ENCODE measurements at places on chromosomes 3 and 15. TPM values are rescaled to one million over a fixed set of nuclear protein-coding genes. Genes with fewer than 3 reads are reported as not detected.

LRRC34 gene
- 0.47 TPM for total RNA-seq

GABRA5 gene
- not detected for total RNA-seq

GRK7 gene
- not detected for total RNA-seq

GRCh38 chr15:57312318-57313133 lies 63.8 kb upstream of the CGNL1 start:
- H3K4me3 ChIP-seq = no peak overlapping the region
- no peak for DNase-seq
- H3K4me1 ChIP-seq = no peaks in the 10 kb centered on the region
- H3K36me3 ChIP-seq = no peaks in the 10 kb centered on the region
- H3K27ac ChIP-seq = no peak overlapping the region

GRCh38 chr3:142944342-142944741 lies 19.1 kb downstream of the PAQR9 start:
- H3K4me1 ChIP-seq = peaks cover 9% of the 10 kb centered on the region
- no peak for DNase-seq
- no peak overlapping the region for H3K4me3 ChIP-seq
- H3K27ac ChIP-seq = no peak overlapping the region
- no peaks in the 10 kb centered on the region for H3K36me3 ChIP-seq
- no peaks in the 10 kb centered on the region for H3K27me3 ChIP-seq

DNA sequence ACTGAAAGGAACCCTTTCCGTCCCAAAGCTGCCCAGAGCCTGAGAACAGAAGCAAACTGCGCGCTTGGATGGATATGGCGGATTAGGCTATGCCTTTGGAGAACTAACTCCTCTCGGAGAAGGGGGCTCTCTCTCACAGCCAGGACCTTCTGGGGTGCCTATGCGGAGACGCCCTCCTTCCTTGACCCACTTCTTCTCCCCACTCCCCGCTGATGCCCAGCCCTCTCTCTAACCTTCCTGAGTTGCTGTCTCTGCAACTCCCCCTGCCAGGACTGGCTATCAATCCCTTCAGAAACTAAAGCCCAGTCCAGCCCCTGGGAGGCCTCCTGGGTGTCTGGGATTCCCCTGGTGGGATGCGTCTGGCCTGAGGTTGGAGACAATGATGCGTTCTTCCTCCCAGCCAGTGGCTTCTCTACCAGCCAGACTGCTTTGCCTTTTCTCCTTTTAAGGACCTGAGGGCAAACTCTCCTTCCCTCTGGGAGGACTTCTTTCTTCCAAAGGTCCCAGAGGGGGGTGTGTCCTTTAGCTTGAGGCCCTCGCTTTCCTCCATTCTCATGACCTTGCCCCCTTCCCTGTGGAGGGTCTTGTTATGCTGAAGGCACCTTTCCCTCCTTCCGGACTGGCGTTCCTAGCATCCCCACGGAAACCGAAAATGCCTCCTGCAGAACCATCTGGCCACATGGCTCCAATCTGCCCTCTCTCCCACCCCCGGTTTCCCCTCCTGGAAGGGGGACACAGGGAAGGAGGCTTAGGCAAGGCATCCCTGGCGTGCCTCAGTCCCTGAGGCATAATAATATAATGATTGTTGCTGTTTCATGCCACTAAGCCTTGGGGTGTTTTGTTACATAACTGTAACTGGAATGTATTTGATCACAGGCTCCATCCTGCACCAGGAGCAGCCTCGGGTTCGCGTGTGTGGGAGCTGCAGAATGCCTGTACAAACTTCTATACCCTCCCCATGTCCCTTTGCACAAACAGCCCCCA lies 63.4 kb upstream of the C15orf39 start:
- no peak overlapping the region for H3K27ac ChIP-seq
- no peak for DNase-seq
- no peaks in the 10 kb centered on the region for H3K4me1 ChIP-seq

DNA sequence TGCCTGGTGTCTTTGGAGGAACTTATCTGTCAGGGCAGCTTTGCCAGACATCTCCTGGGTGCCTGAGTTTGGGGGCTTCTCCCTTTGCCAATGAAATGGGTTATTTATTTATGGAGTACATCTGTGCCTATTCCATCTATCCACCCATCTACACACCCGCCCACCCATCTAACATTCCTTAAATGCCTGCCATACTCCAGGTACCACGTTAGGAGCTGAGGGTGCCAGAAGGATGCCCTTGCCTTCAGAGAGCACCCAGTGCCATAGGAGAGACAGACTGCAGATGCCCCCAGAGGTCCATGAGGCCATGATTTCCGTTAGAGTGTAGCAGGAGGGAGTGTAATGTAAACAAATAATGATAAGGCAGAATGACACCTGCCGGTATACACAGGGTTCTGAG lies 21.8 kb upstream of the KIF23 start:
- no peaks in the 10 kb centered on the region for H3K36me3 ChIP-seq
- H3K27me3 ChIP-seq = no peaks in the 10 kb centered on the region
- no peak for DNase-seq
- no peak overlapping the region for H3K27ac ChIP-seq
- H3K4me1 ChIP-seq = peaks cover 6% of the 10 kb centered on the region

GRCh38 chr15:62985768-62986167 lies 56.8 kb upstream of the TPM1 start:
- no peaks in the 10 kb centered on the region for H3K36me3 ChIP-seq
- H3K27ac ChIP-seq = no peak overlapping the region
- DNase-seq = no peak
- H3K4me1 ChIP-seq = no peaks in the 10 kb centered on the region

DNA sequence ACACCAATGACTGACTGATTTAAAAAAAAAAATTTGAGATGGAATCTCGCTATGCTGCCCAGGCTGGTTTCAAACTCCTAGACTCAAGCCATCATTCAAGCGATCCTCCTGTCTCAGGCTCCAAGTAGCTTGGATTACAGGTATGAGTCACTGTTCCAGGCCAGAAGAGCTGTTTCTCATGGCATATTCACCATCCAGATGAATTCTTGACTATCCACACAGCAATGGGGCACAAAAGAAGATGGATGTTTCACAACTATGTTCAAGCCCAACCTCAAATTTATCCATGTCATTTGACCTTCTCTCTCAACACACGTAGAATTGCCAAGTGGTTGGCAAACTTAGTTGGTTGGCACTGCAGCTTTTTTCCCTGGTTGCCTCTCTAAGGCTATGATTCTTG lies 40.6 kb downstream of the PRICKLE2 start:
- no peak overlapping the region for H3K27ac ChIP-seq
- no peaks in the 10 kb centered on the region for H3K4me1 ChIP-seq
- DNase-seq = no peak
- H3K4me3 ChIP-seq = no peak overlapping the region
- H3K36me3 ChIP-seq = no peaks in the 10 kb centered on the region
- no peaks in the 10 kb centered on the region for H3K27me3 ChIP-seq

- no peak for DNase-seq
- H3K4me1 ChIP-seq = no peaks in the 10 kb centered on the region
- H3K36me3 ChIP-seq = no peaks in the 10 kb centered on the region
- no peak overlapping the region for H3K4me3 ChIP-seq
- no peaks in the 10 kb centered on the region for H3K27me3 ChIP-seq
Observed at GRCh38 chr15:42138968-42139386, 17.5 kb downstream of the PLA2G4F start.

DNA sequence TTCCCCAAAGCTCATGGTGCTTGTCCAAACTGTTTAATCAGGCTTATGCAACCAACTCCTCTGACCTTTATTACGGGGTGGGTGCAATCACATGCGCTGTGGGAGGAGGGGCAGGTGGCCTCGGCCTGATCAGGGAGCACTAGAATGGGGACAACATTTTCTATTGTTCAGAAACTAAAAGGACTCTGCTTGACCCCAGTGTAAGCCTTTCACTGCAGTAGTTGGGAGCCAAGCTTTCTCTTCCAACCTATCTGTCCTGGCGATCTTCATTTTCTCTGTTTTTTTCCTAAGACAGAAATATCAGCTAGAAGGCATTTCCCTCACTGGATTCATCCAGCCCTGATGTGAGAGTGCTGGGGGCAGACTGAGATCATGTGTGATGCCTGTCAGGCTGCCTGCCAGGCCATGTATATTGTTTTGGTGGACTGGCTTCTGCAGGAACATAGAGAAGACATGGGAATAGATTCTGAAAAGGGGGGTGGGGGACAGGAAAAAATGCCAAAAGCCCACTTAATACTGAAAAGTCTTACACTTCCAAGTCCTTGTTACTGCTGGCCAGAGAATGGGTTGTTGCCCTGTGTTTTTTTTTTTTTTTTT lies 627.0 kb upstream of the TBL1XR1 start:
- no peak overlapping the region for H3K4me3 ChIP-seq
- H3K4me1 ChIP-seq = no peaks in the 10 kb centered on the region
- no peak for DNase-seq
- no peaks in the 10 kb centered on the region for H3K36me3 ChIP-seq
- no peak overlapping the region for H3K27ac ChIP-seq

GRCh38 chr15:63436341-63436740 lies 54.7 kb upstream of the CA12 start:
- peak overlapping the region; percentile 22 for H3K27ac ChIP-seq
- H3K27me3 ChIP-seq = no peaks in the 10 kb centered on the region
- no peak for DNase-seq
- peaks cover 35% of the 10 kb centered on the region for H3K4me1 ChIP-seq
- H3K4me3 ChIP-seq = no peak overlapping the region
- no peaks in the 10 kb centered on the region for H3K36me3 ChIP-seq

DNA sequence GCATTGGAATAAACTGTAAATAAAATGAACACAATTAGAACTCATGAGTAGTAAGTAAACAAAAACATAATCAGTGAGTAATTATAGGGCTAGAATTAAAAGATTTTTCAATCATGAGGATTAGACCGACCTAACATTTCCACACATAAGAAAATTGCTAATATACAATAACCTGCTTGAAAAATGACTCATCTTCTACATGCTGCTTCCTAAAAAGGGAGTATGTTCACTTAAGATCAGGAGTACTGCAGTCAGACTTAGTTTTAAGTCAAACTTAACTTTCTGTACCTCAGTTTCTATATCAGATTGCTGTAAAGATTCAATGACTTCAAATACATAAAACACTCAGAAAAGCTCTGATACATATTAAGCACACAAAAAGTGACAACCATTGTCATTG lies 22.6 kb upstream of the NEK10 start:
- H3K36me3 ChIP-seq = peaks cover 13% of the 10 kb centered on the region
- H3K27ac ChIP-seq = no peak overlapping the region
- H3K27me3 ChIP-seq = no peaks in the 10 kb centered on the region
- DNase-seq = no peak
- no peak overlapping the region for H3K4me3 ChIP-seq

- H3K27me3 ChIP-seq = no peaks in the 10 kb centered on the region
- H3K36me3 ChIP-seq = no peaks in the 10 kb centered on the region
- no peaks in the 10 kb centered on the region for H3K4me1 ChIP-seq
- no peak overlapping the region for H3K27ac ChIP-seq
- H3K4me3 ChIP-seq = no peak overlapping the region
Observed at GRCh38 chr3:45313743-45314403, 74.5 kb upstream of the LARS2 start.

DNA sequence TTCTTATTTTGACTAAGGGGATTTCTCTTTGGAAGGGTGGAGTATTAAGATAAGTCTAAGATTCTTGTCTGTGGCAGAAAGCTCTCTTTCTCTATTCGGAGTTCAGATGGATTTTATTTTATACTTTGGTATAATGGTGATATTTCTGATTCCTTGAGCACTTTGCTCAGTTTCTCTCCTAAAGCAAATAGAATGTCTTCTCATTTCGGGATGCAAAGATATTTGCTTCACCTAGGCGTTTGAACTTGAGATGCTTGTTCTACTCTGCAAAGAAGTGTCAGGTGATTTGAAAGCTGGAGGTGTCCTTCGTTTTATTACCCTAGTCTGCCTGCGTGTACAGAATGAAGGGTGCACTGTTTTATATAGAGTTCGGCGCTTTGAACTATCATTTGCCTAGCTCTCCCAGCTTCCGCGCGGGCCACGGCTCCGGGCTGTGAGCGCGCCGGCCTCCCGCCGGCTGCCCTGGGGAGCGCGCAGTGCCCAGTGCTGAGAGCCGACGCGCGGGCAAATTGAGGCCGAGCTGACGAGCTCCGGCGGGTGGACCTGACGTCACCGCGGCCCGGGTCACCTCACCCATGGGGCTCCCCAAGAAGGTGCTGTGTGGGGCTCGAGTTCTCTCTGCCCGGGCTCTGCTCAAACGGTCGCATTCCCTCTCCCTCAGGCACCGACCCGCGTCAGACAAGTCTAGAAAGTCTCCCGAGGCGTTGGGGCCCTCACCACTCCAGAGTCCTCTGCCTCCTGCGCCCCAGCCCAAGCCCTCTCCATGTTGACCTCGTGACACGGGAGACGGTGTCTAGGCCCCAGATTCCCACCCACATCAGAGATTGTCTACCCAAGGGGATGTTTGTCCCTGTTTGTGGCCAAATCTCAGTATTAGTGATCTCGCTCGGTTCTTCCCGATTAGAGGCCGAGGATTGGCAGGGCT lies 7.5 kb downstream of the SOX2 start:
- no peak overlapping the region for H3K4me3 ChIP-seq
- H3K27ac ChIP-seq = no peak overlapping the region
- DNase-seq = no peak
- H3K4me1 ChIP-seq = no peaks in the 10 kb centered on the region
- H3K36me3 ChIP-seq = no peaks in the 10 kb centered on the region

DNA sequence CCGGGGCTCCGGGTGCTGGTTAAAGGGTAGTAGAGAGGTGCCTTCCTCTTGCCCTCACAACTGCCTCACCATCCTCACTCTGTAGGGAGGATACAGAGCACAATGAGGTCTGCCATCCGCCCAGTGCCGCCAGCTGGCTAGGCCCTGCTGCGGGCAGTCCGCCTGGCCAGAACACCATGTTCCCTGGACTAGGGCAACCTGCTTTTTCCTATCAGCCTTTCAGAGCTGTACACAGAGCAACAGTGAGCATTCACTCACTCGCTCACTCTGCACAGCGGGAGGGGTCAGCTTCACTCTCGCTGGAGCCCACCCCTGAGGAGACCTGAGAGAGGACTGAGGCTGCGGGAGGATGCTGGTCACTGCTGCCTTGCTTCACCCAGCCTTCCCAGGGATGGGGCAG lies 218.7 kb upstream of the CHRNA7 start:
- no peak for DNase-seq
- H3K27ac ChIP-seq = no peak overlapping the region
- H3K4me1 ChIP-seq = no peaks in the 10 kb centered on the region

GRCh38 chr3:143974271-143975238 lies 2.9 kb downstream of the DIPK2A start:
- DNase-seq = no peak
- peak overlapping the region; percentile 99 for H3K4me3 ChIP-seq
- H3K36me3 ChIP-seq = no peaks in the 10 kb centered on the region
- H3K4me1 ChIP-seq = peaks cover 61% of the 10 kb centered on the region
- no peaks in the 10 kb centered on the region for H3K27me3 ChIP-seq

GRCh38 chr3:127081001-127081720 lies 98.2 kb downstream of the PLXNA1 start:
- no peaks in the 10 kb centered on the region for H3K27me3 ChIP-seq
- no peak for DNase-seq
- H3K4me3 ChIP-seq = no peak overlapping the region

DNA sequence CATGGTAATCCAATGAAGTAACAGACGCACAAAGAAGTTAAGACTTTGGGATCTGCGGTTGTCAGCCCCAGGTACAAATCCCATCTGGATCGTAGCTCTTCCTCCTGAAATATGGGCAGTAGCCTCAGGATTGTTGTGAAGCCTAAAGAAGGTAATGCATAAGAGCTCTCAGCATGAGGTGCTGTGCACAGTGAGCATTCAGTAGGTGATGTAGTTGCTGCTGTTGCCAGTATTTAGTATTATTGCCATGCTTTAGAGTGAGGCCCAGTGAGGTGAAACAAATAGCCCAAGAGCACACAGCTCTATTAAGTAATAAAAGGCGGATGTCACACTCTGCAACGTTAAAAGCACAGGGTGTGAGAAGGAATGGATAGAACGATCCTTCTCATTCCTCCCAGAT lies 225.7 kb downstream of the GABRG3 start:
- H3K4me3 ChIP-seq = no peak overlapping the region
- H3K27ac ChIP-seq = no peak overlapping the region
- no peaks in the 10 kb centered on the region for H3K27me3 ChIP-seq
- no peaks in the 10 kb centered on the region for H3K36me3 ChIP-seq
- no peaks in the 10 kb centered on the region for H3K4me1 ChIP-seq

Data from CD4-positive, alpha-beta memory T cell (primary cell).